Stimulated activated CD8-positive, alpha-beta memory T cell treated with anti-CD3 and anti-CD28 coated beads, Interleukin-7, amount 100 ng/mL, for 24 hours (primary cell): ENCODE measurements at places on chromosomes 1 and 21.

DNA sequence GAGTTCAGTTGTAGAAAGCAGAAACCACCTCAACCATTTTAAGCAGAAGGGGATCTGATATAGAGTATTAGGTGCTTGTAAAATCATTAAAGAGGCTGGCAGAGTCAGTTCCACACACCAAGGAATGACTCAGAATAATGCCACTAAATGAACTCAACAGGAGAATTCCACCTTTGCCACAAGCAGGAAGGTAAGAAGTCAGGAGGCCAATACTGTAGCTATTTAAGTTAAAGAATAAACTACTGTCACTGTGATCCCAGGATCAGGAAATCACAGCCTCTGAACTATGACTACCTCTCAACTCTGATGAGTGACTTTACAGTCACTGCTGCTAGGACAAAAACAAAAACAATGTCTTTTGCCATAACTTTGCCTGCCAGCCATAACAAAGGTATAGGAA lies 52.5 kb upstream of the PRMT6 start:
- no peak for DNase-seq

DNA sequence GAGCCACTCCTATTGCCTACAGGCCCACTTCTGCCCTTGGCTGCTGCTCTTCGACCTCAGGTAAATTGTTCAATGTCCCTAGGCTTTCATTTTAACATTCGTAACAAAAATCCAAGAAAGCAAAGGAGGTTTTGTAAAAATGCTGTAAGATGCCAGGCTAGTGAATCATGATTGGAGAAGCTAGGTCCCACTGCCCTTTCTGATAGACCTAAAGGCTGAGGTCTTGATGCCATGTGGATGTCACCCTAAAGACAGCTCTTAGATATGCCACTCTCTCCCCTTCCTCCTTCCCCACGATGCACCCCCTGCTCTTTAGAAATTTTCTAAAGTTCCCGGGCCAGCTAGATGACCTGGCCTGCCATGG lies 9.9 kb upstream of the TMEM39B start:
- DNase-seq, result no peak

DNA sequence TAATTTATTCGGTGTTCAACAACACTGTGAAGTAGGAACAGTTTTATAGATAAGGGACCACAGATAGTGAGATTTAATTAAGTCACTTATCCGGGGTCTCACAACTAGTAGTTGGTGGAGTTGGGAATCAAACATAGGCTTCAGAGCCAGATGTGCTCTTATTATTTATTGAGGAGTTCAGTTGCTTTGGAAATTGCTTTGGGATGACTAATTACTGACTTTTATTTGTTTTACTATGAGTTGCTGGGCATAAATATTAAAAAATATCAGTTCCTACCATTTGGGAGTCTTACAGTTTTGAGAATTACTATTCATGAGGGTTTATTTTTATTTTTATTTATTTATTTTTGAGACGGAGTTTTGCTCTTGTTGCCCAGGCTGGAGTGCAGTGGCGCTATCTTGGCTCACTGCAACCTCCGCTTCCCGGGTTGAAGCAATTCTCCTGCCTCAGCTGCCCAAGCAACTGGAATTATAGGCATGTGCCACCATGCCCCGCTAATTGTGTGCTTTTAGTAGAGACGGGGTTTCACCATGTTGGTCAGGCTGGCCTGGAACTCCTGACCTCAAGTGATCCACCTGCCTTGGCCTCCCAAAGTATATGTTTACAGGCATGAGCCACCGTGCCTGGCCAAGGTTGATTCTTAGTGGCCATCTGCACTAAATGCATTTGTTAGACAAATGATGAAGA lies 27.7 kb downstream of the THRAP3 start:
- DNase-seq, result no peak

- no peak for DNase-seq
These were observed 763 bp downstream of the SIKE1 start for GRCh38 chr1:114779722-114780121.
